ENCODE measurements at places on chromosomes 7 and 10.

DNA sequence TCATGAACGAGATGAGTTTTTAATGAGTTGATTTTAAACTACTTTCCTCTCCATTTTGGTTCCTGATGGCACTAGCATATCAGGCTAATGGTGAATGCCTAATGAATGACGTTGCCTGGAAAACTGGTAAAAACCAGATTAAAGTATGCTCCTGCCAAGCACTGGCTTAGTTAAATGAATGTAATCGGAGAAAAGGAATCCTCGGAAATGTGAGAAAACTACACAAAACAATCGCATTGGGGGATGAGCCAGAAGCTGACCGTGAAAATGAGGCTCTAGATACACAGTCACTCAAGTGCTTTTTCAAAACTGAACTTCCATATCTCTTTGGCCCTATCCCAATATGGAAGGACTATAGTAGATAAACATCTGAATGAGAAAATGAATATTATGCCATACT, 153.8 kb upstream of the COL1A2 start:
- no peak for DNase-seq

DNA sequence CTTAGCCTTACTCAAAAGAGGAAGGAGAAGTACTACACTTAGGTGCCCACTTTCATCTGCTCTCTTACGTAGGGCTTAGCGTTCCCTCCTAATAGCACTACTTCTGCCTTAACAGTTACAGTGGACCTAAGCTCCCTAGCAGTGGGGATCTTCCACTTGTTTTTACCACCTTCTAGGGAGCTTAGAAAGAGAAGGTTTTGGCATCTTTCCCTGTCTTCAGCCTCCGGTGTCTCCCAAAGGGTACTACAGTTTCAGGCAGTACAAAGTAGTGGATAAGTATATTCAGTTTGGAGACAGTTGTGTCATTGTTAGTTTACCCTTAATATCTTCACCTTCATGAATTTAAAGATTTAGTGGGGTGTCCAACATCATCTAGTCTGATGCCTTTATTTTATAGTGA, 14.6 kb downstream of the CHRM2 start:
- DNase-seq = no peak

- DNase-seq = no peak
Observed at GRCh38 chr7:129371487-129371886, 62.7 kb upstream of the STRIP2 start.

DNA sequence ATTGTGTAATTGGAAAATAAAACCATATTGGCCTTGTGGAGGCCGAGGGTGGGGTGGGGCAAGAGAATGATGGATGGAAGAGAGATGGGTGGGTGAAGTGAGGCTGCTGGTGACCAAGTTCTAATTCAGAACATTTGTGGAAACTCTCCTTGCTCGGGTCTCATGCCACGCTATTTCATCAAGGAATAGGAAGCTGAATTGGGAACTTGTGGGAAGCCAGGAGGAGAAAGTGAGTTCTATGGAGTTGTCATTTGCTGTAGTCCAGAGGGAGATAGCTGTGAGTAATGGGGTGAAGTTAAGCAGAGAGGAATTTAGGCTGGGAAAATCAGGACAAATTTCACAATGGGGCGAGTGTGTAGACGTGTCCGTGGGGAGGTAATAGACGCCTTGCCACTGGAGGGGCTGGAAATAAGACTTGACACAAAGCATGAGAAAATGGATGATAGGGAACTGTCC, 339.2 kb downstream of the LRMDA start:
- no peak for DNase-seq

DNA sequence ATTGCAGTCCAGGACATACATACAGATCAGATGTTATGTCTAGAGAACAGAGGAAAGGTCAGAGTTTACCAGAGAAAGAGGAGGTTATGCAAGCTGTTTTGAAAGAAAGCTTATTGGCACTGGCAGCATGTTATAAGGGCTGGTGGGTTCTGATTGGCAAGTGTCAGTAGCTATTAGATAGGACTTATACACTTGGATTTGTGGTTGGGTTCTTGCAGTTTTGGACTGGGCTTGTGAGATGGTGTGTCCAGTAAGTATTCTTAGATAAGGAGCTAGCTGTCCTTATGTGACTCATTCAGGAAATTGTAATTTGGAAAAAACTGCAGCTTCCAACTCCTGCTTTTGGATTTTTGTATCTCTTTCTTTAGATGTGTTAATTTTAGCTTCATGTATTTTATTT, 130.7 kb upstream of the NAMPT start:
- no peak for DNase-seq
